Fibroblast of villous mesenchyme (primary cell): ENCODE measurements at places on chromosomes 5 and 9. TPM values are rescaled to one million over a fixed set of nuclear protein-coding genes. Genes with fewer than 3 reads are reported as not detected.

DNA sequence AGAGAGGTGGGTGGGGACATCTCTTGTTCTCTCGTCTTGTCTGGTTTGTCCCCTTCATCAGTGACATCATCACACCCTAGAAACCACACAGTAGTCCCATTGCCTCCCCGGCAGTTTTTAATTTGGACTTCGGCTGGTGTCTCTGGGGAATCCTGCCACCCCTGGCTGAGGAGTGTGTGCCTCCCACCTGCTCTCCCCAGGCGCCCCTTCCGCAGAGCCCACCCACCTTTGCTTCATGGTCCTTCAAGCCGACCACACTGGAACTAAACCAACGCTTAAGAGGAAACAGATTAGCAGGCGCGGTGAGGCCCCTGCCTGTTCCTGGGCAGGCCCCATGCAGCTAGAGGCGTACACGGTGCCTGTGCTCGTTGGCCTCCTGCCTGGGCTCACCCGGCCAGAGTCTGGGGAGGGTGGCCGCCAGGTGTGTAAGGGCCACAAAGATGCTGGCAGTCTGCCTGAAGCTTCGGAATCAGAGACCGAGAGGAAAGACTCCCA, 107.6 kb upstream of the SPRY4 start:
- DNase-seq, result no peak

Gene VLDLR
- total RNA-seq, result 4.7 and 9.0 TPM in 2 replicates

GRCh38 chr5:177399997-177400868, at the start of gene PFN3:
PFN3 (minus strand) TSS chr5:177400661; CDS start chr5:177400576, 85 bp downstream.
- peak; percentile 45 for DNase-seq

Gene FKTN
- 33.2 and 44.0 TPM in 2 replicates for total RNA-seq

DNA sequence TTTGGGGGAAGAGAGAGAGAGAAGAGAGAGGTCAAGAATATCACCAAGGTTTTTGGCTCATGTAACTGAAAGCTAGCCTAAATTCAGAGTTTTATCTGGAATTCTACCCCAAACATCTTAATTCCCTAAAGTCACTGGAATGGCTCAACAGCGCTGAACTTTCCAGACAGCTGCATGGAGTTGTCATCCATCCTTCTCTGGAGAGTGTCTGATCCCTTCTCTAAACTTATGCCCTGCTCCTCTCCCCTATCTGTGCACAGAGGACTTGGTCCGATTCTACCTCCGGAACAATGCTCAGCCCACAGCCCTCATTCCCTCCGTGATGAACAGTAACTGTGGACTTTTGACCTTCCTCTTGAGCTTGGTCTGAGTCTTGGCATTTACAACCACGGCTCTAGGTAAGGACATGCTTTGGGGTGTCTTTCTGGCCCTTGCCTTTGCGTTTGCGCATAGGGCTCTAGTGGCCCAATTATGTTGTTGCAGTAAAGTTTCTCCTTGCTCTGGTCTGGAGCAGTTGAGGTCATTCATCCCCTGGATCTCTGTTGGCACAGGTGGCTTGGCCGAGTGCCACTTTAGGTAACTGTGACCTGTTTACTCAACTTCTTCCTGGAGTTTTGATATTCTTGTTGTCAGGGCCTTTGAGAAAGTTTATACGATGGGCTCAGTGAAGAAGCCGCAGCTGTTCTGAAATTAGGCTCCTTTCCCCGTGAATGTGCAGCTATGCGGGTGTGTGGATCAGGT, 18.3 kb upstream of the CD180 start:
- DNase-seq, result no peak

DNA sequence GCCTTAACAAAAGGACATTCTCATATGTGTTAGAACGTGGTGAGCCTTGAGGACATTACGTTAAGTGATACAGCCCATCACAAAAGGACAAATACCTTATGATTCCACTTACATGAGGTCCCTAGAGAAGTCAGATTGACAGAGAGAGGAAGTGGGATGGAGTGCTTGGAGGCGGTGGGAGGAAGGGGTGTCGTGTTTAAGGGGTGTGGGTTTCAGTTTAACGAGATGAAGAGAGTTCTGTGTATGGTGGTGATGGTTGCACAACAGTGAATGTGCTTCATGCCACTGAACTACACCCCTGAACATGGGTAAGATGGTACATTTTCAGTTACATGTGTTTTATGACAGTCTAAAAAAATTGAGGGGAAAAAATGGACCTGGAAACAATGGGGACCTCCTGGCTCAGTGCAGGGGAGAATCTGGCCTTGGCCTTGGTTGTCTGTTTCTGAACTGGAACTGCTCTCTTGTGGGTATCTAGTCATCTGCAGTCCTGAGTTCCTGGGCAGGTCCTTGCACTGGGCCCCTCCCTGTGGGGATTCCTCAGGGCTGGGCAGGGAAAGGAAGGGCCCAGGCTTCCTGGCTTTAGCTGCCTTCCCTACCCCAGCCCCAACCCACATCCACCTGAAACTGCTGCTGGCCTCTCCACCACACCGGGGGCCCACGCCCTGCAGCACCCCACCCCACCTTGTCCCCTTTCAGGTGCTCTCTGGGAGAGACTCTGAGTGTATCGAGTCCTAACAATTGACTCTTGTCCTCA, 17.8 kb downstream of the LRRC8A start:
- no peak for DNase-seq

- no peak for DNase-seq
Observed at GRCh38 chr5:14812166-14812565, 59.4 kb downstream of the ANKH start.

GRCh38 chr9:129776938-129777768, 24.3 kb upstream of the PTGES start:
- DNase-seq, result peak; percentile 100

- DNase-seq, result peak; percentile 78
Observed at GRCh38 chr5:135332519-135333150, 66.4 kb downstream of the MACROH2A1 start.

DNA sequence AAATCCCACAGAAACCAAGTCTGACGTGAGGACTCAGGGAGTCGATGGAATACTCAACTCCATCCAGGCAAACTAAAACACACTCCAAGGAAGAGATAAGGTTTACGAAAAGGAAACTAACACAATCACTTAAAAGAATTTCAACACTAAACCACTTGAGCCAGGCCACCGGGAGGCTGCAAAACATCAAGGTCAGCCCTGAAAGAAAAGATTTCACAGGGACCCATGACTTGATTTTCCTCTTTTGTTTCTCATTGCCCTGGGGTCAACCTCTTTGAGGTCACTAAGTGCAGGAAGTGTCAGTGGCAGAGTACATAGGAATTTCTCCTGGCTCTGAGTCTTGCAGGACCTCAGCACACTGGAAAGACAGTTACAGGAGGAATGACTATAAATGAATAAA, 77.8 kb upstream of the TARS1 start:
- peak; percentile 72 for DNase-seq

Gene FGD3
- under 0.01 TPM in 1 of 2 replicates, not detected in the other for total RNA-seq

GRCh38 chr9:111832449-111832848, 37.7 kb upstream of the SHOC1 start:
- DNase-seq, result no peak

Gene PDE8B
- 0.64 and 6.0 TPM in 2 replicates for total RNA-seq

DNA sequence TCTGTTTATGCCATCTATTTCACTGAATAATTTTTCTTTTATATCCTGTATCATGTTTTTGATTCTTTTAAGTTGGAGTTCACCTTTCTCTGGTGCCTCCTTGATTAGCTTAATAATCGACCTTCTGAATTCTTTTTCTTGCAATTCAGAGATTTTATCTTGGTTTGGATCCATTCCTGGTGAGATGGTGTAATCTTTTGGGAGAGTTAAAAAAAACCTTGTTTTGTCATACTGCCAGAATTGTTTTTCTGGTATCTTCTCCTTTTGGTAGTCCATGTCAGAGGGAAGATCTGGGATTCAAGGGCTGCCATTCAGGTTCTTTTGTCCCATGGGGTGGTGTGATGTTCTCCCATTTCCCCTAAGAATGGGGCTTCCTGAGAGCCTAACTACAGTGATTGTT, 800.8 kb upstream of the TYRP1 start:
- DNase-seq, result no peak

GRCh38 chr5:95634081-95634480, 12.5 kb upstream of the RFESD start:
- DNase-seq, result no peak

Gene KCNN2
- total RNA-seq, result 0.64 and 2.6 TPM in 2 replicates

DNA sequence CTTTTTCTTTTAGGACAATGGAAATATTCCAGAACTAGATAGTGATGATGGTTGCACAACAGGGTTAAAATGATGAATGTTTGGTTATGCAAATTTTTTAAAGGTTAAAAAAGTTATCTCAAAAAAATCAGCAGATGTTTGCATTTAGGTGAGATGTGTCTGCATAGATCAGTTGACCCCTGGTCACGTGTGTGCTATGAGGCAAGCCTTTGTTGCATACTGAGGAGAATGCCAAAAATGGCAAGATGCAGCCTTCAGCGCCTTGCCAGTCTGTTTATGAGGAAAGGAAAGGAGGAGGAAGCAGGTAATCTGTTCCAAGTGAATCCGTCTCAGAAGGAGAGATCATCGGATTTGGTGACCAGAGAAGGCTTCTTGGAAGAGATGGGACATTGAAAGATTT, 11.9 kb downstream of the MEGF10 start:
- DNase-seq, result no peak

Gene GLRA1
- not detected in 2 replicates for total RNA-seq

Gene CCDC192
- total RNA-seq, result not detected in 2 replicates

GRCh38 chr5:118882666-118883065, 105.7 kb downstream of the DTWD2 start:
- no peak for DNase-seq

DNA sequence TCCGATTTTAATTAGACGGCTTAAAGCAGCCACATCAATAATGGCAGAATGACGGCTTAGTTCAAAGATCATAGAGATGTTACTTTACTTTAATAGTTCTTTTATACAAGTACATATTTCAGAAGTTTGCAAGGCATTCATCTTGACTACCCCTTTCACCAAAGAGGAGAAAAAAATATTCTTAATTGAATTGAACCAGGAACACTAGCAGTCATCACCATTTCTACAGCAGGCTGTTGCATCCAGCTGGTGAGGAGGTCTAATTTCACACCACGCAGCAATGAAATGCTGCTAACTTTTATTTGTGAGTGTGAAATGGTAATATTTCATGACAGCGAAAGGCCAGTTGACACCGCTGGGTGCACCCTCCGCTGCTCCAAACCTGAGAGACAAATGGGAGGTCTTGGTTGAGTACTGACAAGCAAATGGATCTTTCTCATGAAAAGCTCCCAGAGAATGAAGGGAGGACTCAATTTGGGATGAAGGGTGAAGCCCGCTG, 322.2 kb downstream of the GLIS3 start:
- DNase-seq, result no peak

GRCh38 chr5:113295111-113295539, 139.7 kb downstream of the TSSK1B start:
- DNase-seq, result no peak

DNA sequence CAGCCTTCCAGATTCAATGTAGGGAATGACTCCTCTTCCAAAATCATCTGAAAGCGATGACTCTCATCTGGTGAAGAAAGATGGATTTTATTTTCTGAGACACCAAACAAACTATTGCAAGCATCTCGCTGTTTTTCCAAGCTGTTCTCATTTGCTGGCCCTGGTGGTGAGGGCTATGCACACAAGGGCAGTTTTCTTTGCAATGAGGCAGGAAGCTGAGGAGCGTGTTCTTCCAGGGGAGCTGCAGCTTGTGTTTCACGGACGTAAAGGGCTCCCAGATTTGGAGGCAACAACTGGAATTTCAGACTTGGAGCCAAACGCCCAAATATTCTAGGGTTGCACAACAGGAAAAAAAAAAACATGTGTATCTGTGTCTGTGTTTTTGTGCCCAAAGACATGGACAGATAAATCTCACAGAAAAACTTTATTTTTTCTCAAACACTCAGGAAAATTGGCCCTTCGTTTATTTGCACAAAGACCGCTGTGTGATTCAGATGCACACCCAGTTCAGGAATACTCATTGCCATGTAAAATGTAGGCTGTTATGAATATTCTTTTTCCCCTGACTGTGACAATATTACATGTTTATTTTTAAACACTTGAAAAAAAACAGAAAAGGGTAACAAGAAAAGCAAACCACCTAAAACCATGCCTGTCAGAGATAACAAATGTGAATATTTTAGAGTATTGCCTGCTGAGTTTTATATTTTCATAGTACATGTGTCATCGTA, 151.3 kb downstream of the GAS1 start:
- DNase-seq, result peak; percentile 84

DNA sequence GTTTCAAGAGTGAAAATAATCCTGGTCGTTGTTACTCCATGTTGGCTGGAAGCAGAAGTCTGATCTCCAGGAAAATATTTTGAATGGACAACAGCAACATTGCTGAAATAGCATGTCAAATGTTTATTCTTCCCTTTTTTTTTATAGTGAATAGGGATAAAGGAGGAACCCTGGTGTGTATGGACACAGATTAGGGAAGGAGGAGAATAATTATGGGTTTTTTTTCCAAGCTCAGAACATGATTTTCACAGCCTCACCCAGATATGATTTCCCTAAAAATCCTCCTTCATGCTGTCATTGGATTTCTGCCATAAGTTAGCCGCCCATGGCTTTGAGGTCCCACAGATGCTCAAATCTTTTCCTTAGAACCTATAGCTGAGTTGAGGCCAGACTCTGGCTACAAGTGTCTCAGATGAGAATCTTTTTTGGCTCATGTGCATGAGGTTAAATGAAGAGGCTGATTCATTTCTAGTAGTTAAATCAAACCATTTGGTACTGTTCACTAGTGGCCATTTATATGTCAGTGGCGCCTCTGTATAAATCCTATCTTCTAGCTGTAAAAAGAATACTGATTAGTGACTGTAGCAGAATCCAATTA, 65.5 kb upstream of the LIFR start:
- no peak for DNase-seq

Gene DAB2
- total RNA-seq, result 231 and 332 TPM in 2 replicates

DNA sequence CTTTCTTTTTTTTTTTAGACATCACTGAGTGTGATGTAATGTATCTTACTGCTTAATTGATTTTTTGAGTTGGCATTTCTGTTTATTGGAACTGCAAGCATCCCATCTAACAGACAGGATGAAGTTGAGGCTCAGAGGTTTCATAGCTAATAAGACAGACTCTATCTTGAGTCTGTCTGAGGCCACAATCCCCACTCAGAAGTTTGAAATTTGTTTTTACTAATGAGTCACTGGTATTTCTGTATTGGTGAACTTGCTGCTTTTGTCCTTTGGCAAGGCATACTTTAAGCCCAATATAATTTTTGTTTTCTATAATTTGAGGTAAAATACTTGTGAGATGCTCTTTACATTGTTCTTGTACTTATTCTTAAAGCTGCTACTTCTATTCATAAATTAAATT, 491.2 kb downstream of the PSAT1 start:
- peak; percentile 4 for DNase-seq

GRCh38 chr5:65037831-65038815, 269.4 kb downstream of the CWC27 start:
- DNase-seq, result no peak

Gene C7
- total RNA-seq, result under 0.01 TPM in 1 of 2 replicates, not detected in the other

DNA sequence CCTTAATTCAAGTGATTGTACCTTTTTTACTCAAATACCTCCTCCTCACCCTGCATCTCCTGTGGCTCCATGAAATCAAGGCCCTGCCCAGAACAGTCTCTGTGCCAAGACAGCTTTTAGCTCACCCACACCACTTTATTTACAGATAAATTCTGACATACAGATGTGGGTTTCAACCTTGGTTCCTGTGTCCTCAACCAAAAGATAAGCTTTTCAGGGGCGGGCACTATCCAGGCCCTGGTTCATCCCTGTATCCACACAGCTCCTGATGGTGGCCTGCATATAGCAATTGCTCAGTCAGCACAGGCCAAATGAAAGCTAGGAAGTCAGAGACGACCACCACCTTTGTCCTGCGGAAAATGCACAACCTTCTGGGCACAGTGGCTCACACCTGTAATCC, 8.3 kb downstream of the SHB start:
- no peak for DNase-seq

- peak; percentile 89 for DNase-seq
Observed at GRCh38 chr9:38024036-38024681, 44.9 kb downstream of the SHB start.

GRCh38 chr9:128073253-128073886, 5.3 kb downstream of the SLC25A25 start:
- peak; percentile 77 for DNase-seq

Gene F2RL1
- total RNA-seq, result 26.3 and 69.9 TPM in 2 replicates

Gene SERF1A
- 8.7 and 15.5 TPM in 2 replicates for total RNA-seq
